CD8-positive, alpha-beta T cell (primary cell): ENCODE measurements at places on chromosomes 7 and 10.

GRCh38 chr10:28199941-28200340, 102.9 kb downstream of the MPP7 start:
- no peak for DNase-seq

DNA sequence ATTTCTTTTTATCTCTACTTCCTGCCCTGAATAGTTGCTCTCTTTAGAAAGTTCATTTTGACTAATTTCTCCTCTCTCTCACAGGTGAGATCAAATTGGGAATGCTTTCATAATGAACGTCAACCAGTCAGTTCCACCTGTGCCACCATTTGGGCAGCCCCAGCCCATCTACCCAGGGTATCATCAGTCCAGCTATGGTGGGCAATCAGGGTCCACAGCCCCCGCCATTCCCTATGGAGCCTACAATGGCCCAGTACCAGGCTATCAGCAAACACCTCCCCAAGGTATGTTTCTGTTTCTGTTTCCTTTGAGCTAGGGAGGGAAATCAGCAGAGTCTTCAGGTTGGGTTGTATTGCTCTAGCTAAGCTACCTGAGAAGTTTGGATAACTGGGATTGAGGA, 2.5 kb downstream of the SEC24C start:
- no peak for DNase-seq

GRCh38 chr7:137930581-137930980, 71.3 kb downstream of the CREB3L2 start:
- DNase-seq, result no peak

GRCh38 chr10:88270061-88270808, 312.9 kb downstream of the RNLS start:
- no peak for DNase-seq

DNA sequence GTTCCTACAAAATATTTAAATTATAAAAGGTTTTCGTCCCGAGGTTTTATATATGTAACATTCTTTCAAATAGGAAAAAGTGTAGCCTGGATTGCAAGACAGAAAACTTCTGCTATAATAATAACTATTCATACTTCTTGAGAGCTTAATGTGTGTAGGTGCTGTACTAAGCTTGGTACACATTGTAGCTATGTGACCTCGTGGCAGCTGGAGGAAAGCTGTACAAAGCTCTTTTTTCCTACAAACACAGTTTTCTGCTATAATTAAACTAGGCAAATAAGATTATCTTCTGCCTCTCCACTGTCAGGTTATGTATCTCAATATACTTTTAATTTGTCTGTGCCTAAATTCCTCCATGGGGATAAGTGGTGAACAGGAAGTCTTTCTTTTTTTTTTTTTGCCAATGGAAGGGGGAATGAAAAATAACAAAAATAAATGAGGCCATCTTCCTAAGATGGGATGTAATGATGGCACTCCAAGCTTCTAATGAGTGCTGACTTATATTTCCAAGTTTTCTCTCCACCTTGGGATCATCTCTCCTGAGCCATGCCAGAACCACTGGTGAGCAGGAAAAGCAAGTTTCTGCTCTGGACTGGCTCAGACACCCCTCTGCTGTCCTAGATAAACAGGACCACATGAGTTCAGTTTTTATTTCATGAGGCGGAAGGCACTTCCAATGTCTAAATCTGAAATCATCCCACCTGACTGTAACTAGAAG, 9.9 kb downstream of the SGMS1 start:
- DNase-seq, result no peak

DNA sequence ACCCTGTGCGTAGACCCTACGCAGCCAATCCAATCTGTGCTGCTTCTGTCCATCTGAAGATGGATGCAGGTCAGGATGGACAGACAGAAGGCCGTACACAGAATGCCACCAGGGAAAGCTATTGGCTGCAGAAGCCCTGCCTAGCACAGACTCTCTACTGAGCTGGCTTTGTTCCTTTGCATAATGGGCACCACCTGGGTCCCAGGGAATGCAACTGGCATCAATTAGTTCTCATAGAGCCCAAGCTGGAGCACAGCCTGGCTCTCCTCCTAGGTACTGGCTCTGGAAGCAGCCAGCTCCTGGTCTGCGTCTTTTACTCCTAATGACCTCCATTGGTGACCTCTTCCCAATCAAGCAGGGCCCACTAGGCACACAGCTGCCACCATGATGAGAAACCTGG, 26.8 kb upstream of the CACUL1 start:
- DNase-seq, result no peak

DNA sequence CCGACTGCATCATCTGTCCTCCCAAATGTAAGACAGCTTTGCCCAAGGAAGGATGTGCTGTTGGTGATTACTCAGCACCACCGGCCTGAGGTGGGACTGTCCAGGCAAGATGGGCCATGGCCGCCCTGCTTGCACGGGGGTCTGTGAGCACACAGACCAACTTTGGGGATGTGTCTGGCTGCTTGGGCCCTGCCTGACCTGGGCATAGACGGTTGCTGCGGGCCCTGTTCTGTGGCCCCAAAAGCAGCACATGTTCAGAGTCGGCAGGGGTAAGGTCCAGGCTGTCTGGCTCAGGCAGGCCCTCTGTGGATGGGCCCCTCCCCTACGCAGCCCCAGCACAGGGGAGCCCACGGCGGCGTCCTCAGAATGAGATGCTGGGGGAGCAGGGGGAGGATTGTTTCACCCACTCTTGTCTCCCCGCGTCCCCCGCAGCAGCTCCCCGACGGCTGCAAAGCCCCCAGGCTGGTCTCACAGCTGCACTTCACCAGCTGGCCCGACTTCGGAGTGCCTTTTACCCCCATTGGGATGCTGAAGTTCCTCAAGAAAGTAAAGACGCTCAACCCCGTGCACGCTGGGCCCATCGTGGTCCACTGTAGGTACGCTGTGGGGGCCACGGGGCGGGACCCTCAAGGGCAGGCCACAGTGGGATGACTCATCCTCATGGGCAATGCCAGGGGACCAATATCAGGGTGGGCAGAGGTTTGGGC, 58.4 kb downstream of the MKI67 start:
- DNase-seq, result no peak

DNA sequence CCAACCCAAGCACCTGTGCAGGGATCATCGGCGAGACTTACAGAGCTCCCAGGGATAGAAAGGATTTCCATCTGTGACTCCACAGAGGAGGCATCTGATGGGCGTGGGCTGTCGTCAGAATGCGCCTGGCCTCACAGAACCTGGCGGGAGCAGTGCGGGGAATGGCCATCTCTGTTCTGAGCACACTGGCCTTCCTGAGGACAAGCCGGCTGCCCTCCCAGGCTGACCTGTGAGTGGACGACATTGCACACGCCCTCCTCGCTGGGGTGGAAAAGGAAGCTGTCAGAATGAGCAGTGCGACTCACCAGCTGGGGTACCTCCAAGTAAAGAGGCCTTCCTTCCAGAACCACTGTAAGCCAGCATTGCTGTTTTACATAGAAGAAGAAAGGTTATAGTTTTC, 234.6 kb upstream of the PITRM1 start:
- DNase-seq, result no peak

GRCh38 chr7:28062197-28062991, 118.2 kb downstream of the JAZF1 start:
- peak; percentile 26 for DNase-seq

DNA sequence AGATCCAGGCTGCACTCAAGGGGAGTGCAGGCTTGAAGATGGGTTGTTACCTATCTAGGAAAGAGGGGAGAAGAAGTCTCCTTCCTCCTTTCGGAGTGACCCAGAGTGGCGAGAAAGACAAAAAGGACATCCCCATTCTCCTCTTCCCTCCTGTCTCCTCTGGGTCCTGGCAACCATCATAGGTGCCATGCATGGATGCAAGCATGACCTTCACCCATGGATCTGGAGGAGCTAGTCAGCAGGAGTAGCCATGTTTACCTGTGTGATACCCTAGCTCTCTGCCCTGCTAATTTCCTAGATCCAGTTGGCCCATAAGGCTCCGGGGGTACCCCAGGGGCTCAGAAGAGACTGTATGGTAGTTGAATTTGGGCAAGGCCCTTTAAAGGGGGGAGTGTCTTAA, 17.2 kb upstream of the CROT start:
- no peak for DNase-seq

DNA sequence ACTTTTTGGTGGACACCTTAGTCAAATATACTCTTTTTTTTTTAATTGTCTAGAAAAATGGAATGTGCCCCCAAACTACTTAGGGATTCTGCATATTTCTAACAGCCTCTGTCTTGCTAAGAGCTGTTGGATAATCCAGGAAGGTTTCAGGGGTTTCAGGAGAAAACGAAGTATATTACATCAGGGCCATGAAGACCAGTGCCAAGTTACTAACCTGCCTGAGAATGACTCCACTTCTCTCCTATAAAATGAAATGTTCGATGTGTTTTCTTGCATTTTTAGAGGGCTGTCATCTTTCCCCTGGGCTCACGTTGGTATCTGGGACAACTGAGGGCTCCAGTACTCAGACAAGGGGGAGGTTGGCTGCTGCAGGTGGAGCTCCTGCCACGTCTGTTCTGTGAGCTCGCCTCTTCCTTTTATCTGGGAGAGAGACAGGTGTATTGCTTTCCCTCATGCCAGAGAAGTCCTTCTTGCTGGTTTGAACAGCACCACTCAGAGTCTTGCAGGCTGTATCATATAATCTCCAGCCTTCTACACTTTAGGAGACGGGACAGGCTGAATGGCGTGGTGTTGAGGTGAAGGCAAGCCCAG, 71.3 kb downstream of the CAMK1D start:
- no peak for DNase-seq

DNA sequence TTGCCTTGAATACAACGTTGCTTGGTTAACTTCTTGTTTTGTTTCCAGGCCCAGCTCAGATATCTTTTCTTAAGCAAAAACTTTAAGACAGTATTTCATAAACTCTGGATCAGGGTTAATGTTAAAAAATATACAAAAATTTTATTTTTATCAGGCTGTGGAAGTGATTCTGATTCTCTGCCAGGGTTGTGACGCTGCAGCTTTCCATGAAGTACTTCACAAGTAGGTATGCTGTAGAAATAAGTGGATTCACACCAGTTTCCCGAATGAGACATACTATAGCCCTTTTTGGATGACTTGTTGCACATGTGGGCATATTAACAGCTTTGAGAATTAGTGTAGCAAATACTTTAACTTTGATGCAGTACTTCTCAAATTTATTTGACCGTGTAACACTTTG, 70.1 kb downstream of the CDK14 start:
- no peak for DNase-seq

- no peak for DNase-seq
Measured at GRCh38 chr7:139725858-139726484, 51.8 kb downstream of the HIPK2 start.

GRCh38 chr7:22561895-22562593, 62.1 kb upstream of the STEAP1B start:
- DNase-seq, result no peak

DNA sequence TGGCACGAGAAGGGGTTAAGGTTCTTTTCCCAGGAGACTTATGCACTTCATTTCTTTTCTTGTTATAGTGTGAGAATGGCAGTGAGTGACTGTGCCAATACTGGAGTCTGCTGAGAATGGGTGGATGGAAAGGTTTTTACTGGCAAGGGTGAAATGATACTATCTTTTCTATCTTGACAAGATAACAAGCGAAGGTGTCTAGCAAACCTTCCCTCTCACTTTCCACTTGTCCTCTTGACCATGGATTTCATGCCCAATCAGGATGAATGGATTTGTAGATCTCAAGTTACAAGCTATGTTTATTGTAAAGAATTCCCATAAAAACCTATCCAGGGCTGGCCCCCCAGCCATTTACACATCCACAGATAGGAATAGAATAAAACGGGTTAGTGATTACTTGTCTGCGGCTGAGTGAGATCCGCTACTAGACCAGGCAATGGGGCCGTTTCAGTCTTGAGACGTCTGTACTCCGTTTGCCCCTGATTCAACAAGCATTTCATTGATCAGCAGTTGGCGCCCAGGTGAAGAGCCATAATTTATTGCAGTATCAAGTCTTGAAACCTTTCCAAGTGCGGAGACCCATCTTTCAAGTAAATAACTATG, 152.6 kb downstream of the PRKCQ start:
- no peak for DNase-seq

- DNase-seq, result no peak
Measured at GRCh38 chr10:13140627-13141190, 20.6 kb upstream of the MCM10 start.

DNA sequence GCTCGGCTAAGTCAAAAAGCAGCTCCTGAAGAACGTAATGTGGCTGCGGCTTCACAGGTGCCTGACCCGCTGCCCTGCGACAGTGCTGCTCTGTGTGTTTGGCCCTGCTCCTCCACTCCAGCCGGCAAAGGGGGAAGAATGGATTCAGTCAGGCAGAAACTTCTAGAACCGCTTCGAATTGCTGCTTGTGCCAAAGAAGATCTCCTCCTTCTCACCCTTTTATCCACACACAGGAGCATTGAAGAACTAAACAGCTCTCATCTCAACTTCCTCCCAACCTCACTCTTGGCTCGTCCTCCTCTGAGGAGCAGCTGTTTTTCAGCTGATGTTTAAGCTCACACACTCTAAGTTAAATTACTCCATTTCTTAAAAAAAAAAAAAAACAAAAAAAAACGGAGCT, 651.4 kb downstream of the INHBA start:
- DNase-seq, result no peak

GRCh38 chr10:73332379-73332778, 26.3 kb downstream of the CFAP70 start:
- no peak for DNase-seq

GRCh38 chr10:75405598-75406461, 4.3 kb upstream of the ZNF503 start:
- no peak for DNase-seq

DNA sequence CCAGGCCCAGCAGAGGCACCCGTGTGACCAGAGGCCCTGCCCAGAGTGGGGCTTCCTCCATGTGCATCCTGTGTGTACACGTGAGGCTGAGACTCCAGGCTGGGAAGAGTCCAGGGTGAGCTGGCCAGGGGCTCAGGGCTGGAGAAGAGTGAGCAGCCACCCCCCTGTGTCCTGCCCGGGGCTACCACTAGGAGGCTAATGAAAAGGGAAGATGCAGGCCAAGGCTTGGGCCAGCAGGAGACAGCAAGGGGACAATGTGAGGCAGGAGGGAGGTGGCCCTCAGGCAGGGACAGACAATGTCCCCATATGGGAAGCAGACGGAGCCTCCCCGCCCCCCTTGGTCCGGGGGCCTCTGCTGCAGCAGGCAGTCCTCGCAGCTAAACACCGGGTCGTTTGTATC, 102.0 kb downstream of the HIF1AN start:
- DNase-seq, result no peak

DNA sequence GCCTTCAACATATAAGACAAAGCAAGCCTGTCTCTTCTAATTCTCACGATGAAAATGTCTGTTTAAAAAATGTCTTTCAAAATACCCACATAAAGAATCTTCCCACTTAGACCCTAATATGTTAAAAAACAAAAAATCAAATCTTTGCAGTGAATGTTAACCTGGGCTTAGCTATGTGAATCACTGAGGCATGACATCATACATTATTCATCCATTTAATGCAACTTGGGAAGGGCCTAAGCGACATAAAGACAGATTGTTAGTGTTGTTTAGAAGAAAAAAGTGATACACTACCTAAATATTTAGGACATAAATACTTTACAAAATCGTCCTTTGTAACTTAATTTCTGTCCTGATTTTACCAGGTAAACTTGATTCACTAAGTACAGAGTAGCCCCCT, 648.5 kb upstream of the NRP1 start:
- DNase-seq, result no peak

- DNase-seq, result no peak
Measured at GRCh38 chr7:118590107-118590506, 365.6 kb downstream of the ANKRD7 start.
